ENCODE measurements at places on chromosomes 13 and 19.

GRCh38 chr13:40130871-40131636, 475.6 kb downstream of the COG6 start:
- DNase-seq: no peak

DNA sequence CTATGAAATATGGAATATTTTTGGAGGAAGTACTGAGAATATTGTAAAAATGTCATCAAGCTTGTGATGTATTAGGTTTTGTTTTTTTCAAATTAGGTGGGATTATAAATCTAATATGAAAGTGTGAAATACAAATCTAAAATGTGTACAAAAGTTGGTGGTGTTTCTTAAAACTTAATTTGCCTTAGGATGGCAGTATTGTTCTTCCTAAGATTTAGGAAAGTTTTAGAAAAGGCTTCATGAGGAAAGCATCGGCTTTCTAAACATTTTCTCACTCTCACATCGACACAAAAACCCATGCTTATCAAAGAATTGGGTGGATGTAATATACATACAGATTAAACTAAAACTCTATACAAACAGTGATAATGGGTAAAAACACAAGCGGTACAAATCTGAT, 972.0 kb upstream of the PCDH20 start:
- no peak for DNase-seq

- DNase-seq: no peak
Measured at GRCh38 chr19:40497214-40497613, 30.4 kb downstream of the SPTBN4 start.

DNA sequence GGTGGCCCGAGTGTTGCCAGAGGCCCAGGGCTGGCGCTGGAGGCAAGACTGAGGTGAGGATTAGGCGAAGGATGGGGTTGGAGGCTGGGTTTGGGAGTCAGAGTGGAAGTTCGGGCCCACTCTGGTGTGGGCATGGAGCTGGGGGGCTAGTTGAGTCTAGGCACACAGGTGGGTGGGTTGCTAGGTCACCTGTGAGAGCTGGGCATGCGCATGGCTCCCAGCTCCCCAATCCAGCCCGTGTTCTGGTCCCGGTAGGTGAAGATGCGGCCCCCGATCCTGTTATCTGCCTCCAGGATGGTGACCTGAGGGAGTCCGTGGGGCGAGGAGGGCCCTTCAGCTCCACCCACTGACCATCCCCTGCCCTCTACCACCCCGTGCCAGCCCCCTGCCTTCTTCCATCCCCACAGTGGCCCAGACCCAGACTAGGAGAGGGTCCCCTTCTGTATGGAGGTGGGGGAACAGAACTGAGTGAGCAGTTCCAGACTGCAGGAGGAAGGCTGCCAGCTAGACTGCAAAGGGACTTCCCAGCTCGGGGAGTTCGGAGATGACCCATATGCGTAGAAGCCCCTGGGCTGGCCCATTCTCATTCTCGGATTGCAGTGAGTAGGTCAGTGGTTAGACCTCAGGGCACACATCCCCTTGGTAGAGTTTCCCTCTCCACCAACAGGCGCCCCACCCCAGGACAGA, 1.7 kb downstream of the IL4I1 start:
- DNase-seq: no peak

DNA sequence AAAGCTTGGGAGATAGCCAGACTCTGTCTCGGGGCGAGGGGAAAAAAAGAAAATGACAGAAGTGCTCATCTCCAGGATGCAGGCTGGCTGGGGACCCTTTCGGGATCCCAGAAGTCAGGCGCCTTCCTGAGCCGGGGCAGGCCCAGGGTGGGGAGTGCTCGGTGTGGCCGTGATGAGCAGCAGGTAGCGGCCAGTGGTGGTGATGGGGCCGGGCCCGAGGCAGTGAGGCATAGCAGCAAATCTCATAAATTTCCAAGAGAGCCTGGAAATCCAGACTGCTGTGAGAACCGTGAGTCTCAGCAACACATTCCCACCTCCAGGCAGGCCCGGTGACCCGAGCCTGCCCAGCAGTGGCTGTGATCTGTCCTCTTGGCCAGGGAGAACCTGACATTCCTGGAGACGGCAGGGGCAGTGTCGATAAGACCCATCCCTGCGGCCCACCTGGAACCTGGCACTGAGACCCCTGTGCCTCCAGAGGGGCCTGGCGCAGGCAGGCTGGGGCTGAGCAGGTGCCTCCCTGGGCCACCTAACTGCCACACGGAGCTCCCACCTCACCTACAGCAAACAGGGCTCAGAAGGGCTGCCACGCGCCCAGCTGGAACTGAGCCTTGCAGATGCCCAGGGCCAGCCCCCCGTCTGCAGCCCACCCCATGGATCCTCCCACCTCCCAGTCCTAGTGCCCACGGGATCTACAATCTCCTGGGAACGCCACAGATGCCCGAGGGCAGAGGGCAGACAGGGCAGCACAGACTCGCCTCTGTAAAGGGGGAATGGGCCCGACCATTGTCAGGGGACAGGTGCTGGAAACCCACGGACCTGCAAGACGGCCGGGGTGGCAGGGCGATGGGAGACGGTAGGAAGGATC, 23.4 kb downstream of the IZUMO4 start:
- DNase-seq: no peak

GRCh38 chr13:96710166-96710862, 284.0 kb downstream of the OXGR1 start:
- no peak for DNase-seq

- no peak for DNase-seq
Measured at GRCh38 chr19:14554382-14554812, 17.5 kb downstream of the NDUFB7 start.

DNA sequence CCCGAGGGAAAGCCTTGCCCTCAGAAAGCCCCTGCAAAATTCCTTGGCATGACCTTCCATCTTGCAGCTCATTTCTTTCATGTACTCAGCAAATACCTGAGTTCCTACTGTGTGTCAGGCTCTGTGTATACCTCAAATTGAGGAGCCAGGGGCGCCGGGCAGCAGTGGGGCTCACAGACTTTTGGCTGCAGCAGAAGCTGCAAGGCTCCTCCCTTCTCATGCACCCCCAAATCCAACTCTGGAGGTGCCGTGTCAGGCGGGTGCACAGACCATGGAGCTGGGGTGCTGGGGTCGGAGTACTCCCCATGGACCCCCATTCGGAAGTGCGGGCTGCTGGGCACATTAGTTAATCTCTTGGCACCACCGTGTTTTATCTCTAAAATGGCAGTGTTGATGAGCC, 72.3 kb downstream of the COL4A2 start:
- DNase-seq: no peak

- no peak for DNase-seq
Measured at GRCh38 chr13:32976912-32977311, 39.3 kb upstream of the KL start.

- no peak for DNase-seq
Measured at GRCh38 chr13:41751734-41752445, 209.0 kb downstream of the VWA8 start.

DNA sequence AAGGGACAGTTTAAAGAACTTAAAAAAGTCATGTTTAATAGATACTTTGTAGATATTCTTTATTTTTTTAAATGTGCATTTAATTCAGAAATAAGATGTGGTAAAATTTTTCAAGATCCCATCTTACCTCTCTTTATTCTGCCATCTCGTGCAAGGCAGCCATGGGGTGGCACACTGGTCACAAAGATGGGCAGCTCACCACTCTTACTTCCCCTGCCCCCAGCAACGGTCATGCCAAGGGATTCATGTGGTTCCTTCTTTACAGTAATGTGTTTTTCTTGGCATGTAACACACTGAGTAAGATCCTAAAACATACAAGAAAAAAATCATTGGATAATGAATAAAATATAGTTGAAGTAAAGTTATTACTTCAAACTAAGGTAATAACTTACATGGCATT, 64.2 kb downstream of the LNX2 start:
- no peak for DNase-seq

GRCh38 chr13:41941174-41941573, 19.7 kb downstream of the VWA8 start:
- no peak for DNase-seq

DNA sequence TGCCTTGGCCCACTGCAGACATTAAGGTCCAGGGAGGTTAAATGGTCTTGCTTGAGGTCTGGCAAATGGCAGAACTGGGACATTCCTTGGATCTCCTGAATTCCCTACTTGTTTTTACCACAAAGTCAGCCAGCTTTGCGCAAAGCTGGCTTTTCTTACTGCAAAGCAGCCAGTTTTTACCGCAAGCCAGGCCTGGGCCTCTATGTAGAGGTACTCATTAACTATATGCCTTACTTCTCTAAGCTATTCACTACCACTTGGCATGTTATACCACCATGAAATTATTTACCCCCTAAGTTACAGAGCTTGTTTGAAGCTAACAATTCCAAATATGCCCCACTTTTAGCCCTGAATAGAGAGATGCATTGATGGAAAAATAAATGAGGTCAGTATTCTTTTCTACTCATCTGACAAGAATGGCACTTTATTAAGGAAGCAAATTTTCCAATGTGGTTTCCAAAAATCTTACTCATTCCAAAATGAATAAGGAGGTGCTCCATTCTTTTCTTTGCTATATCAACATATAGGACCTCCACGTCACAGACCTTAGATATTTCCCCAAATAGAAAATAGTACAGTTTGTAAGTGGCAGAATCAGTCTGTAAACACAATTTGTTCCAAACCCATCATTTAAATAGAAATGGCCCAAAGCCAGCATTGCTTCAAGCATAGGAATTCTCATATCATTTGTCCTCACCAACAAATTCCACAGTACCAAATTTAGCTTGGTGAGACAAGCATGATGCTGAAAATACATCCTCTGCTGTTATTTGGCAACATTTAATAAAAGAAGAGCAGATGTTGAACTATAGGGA, 143.9 kb upstream of the TSC22D1 start:
- DNase-seq: no peak

DNA sequence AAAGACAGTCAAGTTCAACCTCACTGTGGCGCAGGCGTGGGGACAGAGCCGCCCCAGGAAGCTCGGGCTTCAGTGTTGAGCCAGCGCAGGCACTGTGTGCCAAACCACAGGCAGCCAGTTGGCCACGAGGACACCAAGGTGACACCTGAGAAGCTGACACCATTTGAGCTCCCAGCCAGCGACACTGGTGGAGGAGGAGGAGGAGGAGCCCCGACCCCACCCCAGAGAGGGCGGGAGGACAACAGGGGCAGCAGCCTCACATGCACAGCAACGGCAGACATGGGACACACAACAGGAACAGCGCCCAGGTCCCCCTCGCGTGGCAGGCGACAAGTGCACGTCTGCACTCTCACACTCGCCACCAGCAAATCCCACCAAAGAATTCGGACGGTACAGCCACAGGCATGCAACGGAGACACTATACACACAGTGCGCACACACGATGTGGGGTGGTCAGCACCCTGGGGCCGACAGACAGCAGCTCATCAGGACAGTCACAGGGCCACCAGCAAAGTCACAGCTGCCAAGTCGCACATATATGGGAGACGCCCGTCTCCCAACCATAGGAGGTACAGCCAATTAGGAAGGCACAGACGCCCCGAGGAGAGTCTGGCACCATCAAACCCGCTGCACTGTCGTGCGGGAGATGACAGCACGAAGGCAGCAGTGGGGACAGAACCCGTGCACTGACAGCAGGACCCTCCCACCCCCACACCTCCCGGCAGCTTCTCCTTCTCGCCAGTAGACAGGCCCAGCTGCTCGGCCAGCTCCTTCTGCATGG, 3.4 kb downstream of the EIF3G start:
- DNase-seq: no peak

DNA sequence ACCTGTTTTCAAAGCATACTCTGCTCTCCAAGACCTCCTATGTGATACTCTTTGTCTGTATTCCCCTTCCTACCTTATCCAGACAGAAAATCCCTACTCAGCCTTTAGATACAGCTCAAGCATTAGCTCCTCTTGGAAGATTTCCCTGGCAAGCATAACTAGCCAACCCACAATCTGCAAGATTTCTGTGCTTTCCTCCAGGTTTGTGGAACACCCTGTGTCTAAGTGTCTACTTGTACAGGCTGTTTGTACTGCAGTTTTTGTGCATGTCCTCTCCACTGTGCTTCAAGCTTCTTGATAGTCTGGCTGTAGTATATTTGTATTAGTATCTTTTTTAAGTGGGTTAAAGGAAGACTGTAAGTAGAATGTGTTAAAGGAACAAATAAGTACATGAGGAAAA, 203.7 kb downstream of the RFC3 start:
- DNase-seq: no peak

- no peak for DNase-seq
Measured at GRCh38 chr19:41303954-41304353, 6.0 kb upstream of the CCDC97 start.

- no peak for DNase-seq
Measured at GRCh38 chr13:73222627-73223305, 164.0 kb downstream of the KLF5 start.

DNA sequence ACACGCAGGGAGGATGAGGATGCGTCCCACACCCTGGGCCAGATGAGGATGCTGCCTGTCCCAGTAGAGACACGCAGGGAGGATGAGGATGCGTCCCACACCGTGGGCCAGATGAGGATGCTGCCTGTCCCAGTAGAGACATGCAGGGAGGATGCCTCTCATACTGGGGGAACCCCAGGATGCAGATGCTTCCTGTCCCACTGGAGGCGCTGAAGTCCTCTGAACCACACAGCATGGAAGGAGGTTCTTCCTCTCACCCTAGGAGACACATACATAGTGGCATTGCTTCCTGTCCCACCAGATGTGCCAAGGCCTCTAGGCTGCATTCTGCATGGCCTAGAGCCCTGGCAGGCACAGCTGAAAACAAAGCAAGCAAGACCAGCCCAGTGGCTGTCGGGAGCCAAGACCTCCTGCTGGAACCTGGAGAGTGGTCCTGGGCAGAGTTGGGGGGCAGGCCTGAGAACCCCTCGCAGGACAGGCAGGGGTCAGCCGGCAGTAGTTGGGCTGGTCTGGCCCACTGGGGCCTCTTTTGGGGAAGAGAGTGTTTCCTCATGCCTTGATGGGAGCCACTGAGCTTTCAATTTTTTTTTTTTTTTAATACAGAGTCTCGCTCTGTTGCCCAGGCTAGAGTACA, 4.3 kb downstream of the HPN start:
- DNase-seq: no peak

GRCh38 chr19:12034198-12034597, 1.3 kb downstream of the ZNF433 start:
- no peak for DNase-seq

- DNase-seq: no peak
Measured at GRCh38 chr13:73167028-73167820, 108.4 kb downstream of the KLF5 start.

GRCh38 chr13:30551189-30551588, 66.5 kb upstream of the USPL1 start:
- no peak for DNase-seq

- DNase-seq: no peak
Measured at GRCh38 chr13:97848886-97849285, 104.6 kb upstream of the IPO5 start.

DNA sequence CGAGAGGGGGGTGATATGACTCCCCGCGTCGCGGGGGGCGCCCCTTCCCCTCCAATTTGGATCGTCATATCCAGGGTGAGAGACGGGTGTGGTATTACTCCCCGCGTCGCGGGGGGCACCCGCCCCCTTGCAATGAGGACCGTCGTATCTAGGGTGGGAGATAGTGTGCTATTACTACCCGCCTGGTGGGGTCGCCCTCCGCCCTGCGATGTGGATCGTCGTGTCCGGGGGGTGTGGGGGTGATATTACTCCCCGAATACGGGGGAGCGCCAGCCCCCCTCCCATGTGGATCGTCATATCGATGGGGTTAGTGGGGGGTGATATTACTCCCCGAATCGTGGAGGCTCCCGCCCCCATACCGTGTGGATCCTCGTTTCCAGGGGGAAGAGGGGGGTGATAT, 29.2 kb upstream of the RGCC start:
- no peak for DNase-seq
